GM23338 (cell line): ENCODE measurements at places on chromosomes 12 and 14. TPM values are rescaled to one million over a fixed set of nuclear protein-coding genes. Genes with fewer than 3 reads are reported as not detected.

DNA sequence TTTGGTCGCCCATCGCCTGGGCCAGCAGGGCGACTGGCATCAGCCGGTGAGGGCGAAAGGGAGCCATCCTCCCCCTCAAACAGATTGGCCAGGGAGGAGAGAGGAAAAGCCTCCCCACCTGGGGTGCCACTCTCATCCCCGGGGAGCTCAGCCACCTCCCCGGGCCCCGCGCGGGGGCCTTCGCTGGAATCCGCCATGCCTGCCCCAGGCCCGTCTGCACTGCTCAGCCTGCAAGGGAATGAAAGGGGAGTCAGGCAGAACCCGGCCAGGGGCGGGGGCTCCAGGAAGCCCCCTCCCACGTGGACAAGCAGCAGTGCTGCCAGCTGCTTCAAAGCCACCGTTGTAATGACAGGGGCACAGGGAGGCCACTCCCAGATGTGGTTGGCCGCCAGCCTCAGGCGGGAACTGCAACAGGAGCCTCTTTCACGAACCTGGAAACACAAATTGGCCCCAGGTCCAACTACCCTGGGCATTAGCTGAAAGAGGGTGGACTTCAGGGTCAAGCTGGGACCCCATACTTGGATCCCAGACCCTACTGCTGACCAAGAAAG lies 18.5 kb downstream of the TRPV4 start:
- H3K27ac ChIP-seq = no peak overlapping the region
- no peaks in the 10 kb centered on the region for H3K36me3 ChIP-seq
- no peaks in the 10 kb centered on the region for H3K27me3 ChIP-seq
- H3K4me3 ChIP-seq = no peak overlapping the region
- no peak for DNase-seq
- no peaks in the 10 kb centered on the region for H3K4me1 ChIP-seq

DNA sequence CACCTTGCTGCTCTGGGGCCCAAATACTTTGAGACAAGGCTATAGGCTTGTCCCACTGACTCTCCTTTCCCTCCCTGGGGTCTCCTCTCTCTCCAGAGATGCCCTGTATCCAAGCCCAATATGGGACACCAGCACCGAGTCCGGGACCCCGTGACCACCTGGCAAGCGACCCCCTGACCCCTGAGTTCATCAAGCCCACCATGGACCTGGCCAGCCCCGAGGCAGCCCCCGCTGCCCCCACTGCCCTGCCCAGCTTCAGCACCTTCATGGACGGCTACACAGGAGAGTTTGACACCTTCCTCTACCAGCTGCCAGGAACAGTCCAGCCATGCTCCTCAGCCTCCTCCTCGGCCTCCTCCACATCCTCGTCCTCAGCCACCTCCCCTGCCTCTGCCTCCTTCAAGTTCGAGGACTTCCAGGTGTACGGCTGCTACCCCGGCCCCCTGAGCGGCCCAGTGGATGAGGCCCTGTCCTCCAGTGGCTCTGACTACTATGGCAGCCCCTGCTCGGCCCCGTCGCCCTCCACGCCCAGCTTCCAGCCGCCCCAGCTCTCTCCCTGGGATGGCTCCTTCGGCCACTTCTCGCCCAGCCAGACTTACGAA lies 3.1 kb downstream of the NR4A1 start:
- H3K27me3 ChIP-seq = peaks cover 33% of the 10 kb centered on the region
- peaks cover 18% of the 10 kb centered on the region for H3K4me1 ChIP-seq
- DNase-seq = no peak
- no peak overlapping the region for H3K4me3 ChIP-seq
- H3K27ac ChIP-seq = no peak overlapping the region
- H3K36me3 ChIP-seq = no peaks in the 10 kb centered on the region

- H3K4me1 ChIP-seq = no peaks in the 10 kb centered on the region
- H3K27ac ChIP-seq = no peak overlapping the region
Measured at GRCh38 chr12:15350643-15351042, 28.3 kb downstream of the PTPRO start.

- no peaks in the 10 kb centered on the region for H3K27me3 ChIP-seq
- no peak for DNase-seq
- H3K4me3 ChIP-seq = no peak overlapping the region
- no peaks in the 10 kb centered on the region for H3K36me3 ChIP-seq
- no peak overlapping the region for H3K27ac ChIP-seq
Measured at GRCh38 chr12:124581307-124582107, 14.1 kb upstream of the NCOR2 start.

DNA sequence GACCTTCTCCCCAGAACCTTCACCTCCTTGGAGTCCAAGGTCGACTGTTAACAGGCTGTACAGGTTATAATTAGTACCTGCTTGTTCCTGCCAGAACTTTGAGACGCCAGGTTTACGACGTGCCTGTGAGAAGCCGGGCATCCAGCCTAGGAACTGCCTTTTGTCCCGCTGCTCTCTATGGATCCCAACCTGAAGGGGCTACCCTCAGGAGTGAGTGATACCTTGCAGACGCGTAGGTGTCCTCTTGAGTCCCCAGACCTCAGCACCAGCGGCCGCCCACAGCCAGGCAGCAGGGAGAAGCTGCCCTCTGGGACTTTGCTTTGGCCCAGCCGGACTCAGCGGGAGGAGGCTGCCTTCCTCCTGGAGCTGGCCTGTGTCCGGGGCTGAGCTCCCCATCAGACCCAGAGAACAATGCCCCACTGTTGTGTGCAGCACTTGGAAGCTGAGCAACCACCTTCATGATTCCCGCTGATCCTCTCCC lies 16.2 kb downstream of the SYNE3 start:
- no peak overlapping the region for H3K4me3 ChIP-seq
- no peak for DNase-seq
- no peaks in the 10 kb centered on the region for H3K36me3 ChIP-seq
- no peaks in the 10 kb centered on the region for H3K27me3 ChIP-seq
- H3K27ac ChIP-seq = no peak overlapping the region

DNA sequence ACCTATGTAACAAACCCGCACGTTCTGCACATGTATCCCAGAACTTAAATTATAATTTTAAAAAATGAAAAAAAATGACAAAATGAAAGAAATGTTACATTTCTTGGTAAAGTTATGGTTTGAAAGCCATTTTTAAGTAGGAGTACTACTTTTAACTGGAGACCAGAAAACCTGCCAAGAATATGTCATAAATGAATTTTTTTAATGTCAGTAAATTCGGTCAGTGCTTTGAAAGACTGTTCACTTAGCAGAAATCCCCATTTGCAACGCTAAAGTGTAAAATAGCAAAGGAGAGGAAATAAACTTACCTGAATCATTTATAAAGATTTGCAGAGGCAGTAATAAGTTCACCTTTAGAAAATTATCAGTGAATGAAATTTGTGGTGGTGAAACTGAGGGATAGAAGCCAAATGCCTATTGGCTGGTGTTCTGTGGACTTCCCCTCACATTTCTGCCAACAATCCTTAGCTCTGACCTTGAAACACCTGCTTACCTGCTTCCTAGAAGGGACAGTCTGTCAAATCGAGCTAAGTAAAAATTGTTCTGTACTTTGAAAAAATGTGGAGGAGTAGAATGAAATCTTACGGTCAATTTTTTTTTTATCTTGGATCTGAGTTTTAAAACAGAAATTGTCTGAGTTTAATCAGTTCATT lies 714.2 kb downstream of the SLC6A15 start:
- H3K27me3 ChIP-seq = no peaks in the 10 kb centered on the region
- H3K36me3 ChIP-seq = no peaks in the 10 kb centered on the region
- no peak for DNase-seq

SLC25A47 gene
- not detected in 2 replicates for total RNA-seq

DNA sequence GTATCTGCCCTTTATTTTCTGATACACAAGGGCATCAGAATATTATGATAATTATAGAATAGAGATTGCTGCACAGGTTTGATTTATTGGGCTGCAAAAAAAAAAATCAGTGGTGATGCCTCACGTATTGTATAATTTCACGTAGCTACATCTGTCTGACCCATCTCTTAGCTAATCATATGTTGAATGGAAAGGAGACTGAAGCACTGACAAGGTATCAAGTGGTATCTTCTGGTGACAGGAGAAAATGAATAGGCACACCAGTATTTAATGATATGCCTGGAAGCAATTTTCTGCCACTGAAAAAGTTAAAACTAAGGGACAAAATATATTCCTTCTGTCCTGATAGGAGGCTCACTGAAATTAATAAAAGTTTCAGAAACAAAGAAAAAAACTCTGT lies 837.2 kb upstream of the FBXO33 start:
- peaks cover 3% of the 10 kb centered on the region; the same call in 1 of the 2 replicates for H3K36me3 ChIP-seq
- H3K27me3 ChIP-seq = no peaks in the 10 kb centered on the region
- no peak overlapping the region for H3K27ac ChIP-seq
- H3K4me1 ChIP-seq = peaks cover 11% of the 10 kb centered on the region
- no peak overlapping the region for H3K4me3 ChIP-seq
- no peak for DNase-seq

DNA sequence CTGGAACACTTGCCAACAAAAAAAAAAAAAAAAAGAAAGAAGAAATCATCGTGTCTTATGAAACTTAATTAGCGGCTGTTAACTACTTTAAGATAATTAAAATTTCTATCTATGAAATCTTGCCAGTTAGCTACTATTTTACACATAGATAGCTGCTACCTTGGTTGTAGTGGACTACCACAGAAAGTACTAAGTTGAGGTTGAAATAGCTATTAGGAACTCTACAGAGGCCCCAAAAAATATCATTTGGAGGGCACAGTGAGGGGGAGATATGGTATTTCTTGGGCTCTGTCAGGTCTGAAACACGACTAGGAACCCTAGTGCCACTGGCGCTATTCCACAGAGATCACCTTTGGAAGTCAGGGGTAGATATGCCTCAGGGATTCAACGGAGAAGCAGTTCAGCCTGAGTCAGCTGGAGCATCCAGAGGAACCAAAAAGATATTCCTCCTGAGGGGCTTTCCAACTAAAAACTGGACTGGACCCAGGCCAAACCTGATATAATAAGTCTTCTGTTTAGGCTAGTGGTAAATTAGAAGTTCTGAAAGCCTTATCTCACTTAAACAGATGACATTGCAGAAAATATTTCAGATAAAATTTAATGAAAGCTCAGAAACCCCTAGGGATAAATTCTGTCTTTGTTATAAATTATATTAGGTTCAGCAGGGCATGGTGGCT lies 126.1 kb downstream of the EPS8 start:
- no peak for DNase-seq
- no peaks in the 10 kb centered on the region for H3K36me3 ChIP-seq
- no peaks in the 10 kb centered on the region for H3K27me3 ChIP-seq
- no peak overlapping the region for H3K4me3 ChIP-seq
- H3K4me1 ChIP-seq = peaks cover 6% of the 10 kb centered on the region; the same call in 1 of the 2 replicates

- peaks cover 36% of the 10 kb centered on the region for H3K4me1 ChIP-seq
- H3K27ac ChIP-seq = no peak overlapping the region
- peak; percentile 54 for DNase-seq
- H3K36me3 ChIP-seq = no peaks in the 10 kb centered on the region; the same call in 1 of the 2 replicates
- peaks cover 96% of the 10 kb centered on the region for H3K27me3 ChIP-seq
Measured at GRCh38 chr14:94767321-94767878, 2.5 kb downstream of the GSC start.

GRCh38 chr14:72625689-72626088 lies 268.2 kb downstream of the DPF3 start:
- H3K27me3 ChIP-seq = no peaks in the 10 kb centered on the region
- peaks cover 9% of the 10 kb centered on the region; the same call in 1 of the 2 replicates for H3K4me1 ChIP-seq
- no peak overlapping the region for H3K4me3 ChIP-seq
- no peaks in the 10 kb centered on the region for H3K36me3 ChIP-seq
- DNase-seq = no peak
- H3K27ac ChIP-seq = no peak overlapping the region

DNA sequence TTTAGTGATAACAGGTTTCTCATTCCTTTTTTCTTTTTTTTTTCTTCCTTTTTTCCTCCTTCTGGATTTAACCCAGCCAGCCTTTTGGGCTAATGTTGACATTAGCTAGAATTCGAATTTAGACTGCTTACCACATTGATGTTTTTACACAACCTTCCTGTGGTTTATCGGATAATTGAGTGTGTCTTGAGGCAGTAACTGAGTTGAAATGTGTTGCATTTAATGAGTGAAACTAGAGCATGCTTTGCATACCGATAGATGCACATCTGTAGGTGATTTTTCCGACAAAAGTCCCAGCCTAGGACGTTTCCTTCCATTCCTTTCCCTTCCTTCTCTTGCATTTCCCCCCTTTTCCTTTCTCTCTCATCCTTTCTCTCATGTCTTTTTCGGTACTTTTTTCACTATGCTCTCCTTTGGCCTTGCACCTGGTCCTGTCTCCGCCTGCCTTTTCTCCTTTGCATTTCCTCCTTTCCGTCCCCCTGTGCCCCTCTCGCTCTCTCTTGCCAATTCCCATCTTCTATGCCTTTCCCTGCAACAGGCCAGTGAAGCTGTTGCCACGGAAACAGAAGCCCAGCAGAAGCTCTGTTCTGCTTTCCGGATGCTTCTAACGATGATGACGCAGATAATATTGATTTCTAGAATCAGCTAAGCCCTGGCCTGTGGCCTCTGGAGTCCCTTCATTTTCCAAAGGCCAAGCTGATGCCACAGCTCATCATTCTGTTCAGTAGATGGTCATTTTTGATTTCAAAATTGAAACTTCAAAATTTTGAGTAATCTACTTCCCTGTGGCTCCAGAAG lies 76.1 kb downstream of the SLC25A47 start:
- H3K27me3 ChIP-seq = no peaks in the 10 kb centered on the region
- DNase-seq = peak; percentile 46
- peak overlapping the region; percentile 11 for H3K27ac ChIP-seq
- no peaks in the 10 kb centered on the region for H3K36me3 ChIP-seq
- peaks cover 50% of the 10 kb centered on the region for H3K4me1 ChIP-seq

APOF gene
- total RNA-seq = not detected in 2 replicates

RNASE11 gene
- total RNA-seq = not detected in 2 replicates

KRT72 gene
- not detected in 2 replicates for total RNA-seq

DNA sequence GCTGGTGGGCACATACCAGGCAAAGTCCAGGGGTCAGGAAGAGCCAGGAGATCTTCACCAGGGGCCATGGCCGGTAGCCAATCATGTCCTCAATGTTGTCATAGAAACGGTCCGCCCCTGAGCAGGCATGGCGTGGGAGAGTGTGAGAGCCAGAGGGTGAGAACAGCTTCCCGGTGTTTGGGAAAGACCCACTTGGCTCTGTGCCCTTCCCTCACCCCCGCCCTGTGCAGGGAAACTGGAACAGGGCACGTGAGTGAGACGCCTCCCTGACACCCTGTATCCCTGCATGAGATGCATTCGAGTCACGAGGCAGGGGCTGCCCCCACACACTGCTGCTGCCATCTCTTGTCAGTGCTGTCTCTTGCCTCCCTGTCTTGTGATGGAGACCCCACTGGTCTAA lies 20.7 kb downstream of the SLC6A12 start:
- DNase-seq = no peak
- H3K36me3 ChIP-seq = no peaks in the 10 kb centered on the region
- H3K27ac ChIP-seq = no peak overlapping the region
- H3K4me3 ChIP-seq = no peak overlapping the region

TEX52 gene
- total RNA-seq = not detected in 2 replicates

DAAM1 gene
- 36.3 and 51.1 TPM in 2 replicates for total RNA-seq

DCN gene
- total RNA-seq = not detected in 2 replicates

DNA sequence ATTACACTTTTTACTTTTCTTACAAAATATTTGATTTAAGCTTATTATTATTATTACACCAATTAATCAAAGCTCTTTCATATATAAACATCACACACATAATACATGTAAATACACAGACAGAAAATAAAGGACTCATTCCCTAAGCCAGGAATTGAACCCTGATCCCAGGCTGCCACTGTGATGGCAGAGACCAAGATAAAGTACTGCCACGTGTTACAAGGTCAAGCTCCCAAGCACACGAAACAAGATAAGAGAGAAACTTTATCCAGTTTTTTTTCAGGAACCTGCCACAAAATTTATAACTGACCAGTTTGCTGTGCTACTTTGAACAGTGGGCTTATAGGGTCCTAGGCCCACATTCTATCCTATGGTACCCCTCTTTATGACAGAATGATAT lies 111.3 kb downstream of the EML1 start:
- H3K27ac ChIP-seq = no peak overlapping the region
- no peak for DNase-seq
- H3K27me3 ChIP-seq = no peaks in the 10 kb centered on the region
- H3K36me3 ChIP-seq = peaks cover 10% of the 10 kb centered on the region; the same call in 1 of the 2 replicates
- no peaks in the 10 kb centered on the region for H3K4me1 ChIP-seq

- peaks cover 4% of the 10 kb centered on the region; the same call in 1 of the 2 replicates for H3K36me3 ChIP-seq
- H3K4me3 ChIP-seq = no peak overlapping the region
- no peaks in the 10 kb centered on the region for H3K27me3 ChIP-seq
- H3K4me1 ChIP-seq = peaks cover 15% of the 10 kb centered on the region
Measured at GRCh38 chr12:122097927-122098756, 19.6 kb downstream of the MLXIP start.
